ENCODE measurements at places on chromosomes 1 and 21.

GRCh38 chr1:245298781-245299180 is 144.0 kb downstream of the KIF26B start:
- no peak for DNase-seq

DNA sequence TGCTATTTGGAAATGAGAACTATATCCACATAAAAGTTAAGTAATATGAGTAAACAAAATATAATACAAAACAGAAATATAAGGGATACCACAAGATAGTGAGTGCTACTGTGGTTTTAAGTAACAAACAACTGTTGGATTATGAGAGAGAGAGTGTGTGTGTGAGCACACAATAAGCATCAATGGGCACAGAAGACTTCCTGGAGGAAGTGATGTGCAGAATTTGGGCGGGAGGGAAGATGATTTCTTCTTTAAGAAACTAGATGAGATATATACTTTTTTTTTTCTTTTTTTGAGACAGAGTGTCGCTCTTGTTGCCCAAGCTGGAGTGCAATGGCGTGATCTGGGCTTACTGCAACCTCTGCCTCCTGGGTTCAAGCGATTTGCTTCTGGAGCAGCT is 7.9 kb upstream of the IER5 start:
- no peak for DNase-seq

- DNase-seq = peak; percentile 10
Measured at GRCh38 chr1:154344977-154345837, 19.9 kb downstream of the ATP8B2 start.

GRCh38 chr1:33446590-33446989 is 15.7 kb upstream of the PHC2 start:
- no peak for DNase-seq

GRCh38 chr1:161013131-161013487 is 7.8 kb downstream of the F11R start:
- DNase-seq = no peak

- DNase-seq = no peak
Measured at GRCh38 chr1:78284354-78284753, 206.4 kb upstream of the PTGFR start.

DNA sequence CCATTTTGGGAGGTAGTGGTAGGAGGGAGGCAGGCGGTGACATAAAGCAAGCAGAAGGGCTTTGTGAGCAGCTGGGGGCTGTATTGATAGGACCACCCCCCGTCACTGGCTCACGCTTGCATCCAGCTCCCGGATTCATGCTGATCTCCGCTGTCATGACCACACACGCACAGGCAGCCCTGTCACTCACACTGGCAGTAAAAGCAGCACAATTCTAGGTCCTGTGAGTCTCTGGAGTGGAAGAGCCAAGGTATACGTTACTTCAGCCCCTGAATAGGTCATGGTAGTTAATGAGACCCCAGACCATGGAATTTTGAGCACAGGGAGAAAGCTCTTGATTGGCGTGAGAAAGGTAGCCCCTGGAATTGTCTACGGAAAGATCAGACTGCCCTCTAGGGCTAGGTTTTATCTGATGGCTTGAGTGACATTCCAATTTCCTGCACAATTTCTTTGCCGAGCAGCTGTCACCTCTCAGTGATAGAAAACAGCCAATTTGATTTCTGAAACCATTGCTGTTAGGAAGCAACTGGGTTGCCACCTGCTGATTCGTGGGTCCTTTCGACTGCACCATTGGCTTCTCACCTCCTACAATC is 5.4 kb downstream of the OR2B11 start:
- no peak for DNase-seq

GRCh38 chr1:235712812-235713211 is 63.2 kb upstream of the GNG4 start:
- DNase-seq = no peak

GRCh38 chr1:55988963-55989452 is 590.4 kb downstream of the PLPP3 start:
- DNase-seq = no peak

GRCh38 chr1:185348296-185348695 is 31.3 kb upstream of the IVNS1ABP start:
- no peak for DNase-seq

- no peak for DNase-seq
Measured at GRCh38 chr1:191963286-191963685, 195.0 kb upstream of the RGS18 start.

DNA sequence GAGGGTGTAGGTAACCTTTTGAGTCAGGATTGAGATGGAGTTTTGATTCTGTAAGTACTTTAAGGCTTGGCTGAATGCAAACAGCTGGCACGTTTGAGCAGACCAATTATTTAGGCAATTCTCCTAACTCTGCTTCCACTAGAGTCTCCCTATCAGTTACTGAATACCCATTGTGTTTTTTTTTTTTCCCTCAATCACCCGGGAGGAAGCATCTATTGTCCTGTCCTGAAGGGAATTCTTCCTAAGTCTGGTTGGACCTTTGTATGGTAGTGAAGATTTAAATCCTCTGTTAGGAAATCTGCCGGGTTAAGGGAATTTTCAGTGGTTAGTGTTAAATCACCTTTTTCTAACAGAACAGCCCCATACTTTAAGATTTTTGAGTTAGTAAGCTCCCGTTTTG is 571.2 kb upstream of the USP24 start:
- no peak for DNase-seq

DNA sequence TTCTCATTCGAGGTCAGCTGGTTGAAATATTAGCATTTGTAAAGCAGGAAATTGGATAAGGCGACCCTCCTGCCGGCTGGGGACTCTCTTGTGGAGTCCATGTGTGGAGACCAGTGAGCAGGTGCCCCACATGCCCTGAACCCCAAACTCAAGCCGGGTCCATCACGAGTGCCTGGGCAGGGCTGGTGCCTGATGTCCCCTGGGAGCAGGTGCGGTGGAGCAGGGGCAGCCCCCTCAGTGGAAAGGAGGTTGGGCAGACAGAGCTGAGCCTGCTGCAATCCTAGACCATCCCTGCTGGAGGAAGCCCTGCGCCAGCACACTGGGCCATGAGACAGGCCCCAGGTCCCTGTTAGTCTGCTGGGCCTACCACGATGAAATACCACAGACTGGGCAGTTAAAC is 395.6 kb downstream of the NPHP4 start:
- no peak for DNase-seq

GRCh38 chr1:185969524-185969991 is 235.4 kb downstream of the HMCN1 start:
- no peak for DNase-seq

DNA sequence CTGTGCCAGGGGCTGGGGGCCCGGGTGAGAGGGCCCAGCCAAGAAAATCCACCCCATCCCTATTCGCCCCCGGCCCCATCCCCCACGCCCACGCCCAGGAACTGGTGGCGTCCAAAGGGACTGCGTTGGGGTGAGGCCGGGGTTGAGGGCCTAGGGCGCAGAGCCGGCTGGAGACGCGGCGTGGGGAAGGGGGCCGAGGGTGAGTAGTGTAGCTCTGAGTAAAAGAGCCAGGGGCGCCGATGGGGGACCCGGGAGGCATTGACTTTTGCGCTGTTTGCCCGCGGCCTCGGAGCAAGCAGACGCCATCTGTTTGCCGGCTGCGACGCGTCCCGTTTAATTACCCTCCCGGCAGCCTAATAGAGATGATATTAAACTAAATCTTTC is 3.5 kb upstream of the DMRTA2 start:
- DNase-seq = no peak

- DNase-seq = no peak
Measured at GRCh38 chr1:181263444-181263843, 174.9 kb downstream of the IER5 start.

GRCh38 chr1:192584866-192585265 is 9.3 kb downstream of the RGS1 start:
- DNase-seq = no peak

DNA sequence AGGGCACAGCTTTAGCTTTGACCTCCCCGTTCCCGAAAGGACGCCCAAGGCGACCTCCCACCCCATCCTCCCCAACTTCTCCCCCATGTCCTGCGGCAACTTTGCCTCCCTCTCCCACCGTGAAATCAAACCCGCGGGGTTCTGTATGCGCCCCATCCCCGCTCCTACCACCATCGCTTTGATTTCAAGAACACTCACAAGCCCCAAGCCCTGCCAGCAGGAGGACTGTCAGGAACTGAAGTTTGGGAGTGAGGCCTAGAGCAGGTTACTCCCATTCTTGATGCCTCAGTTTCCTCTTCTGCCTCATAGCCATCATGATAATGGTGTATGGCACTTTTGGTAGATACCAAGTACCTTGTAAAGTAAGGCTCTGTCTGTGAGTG is 2.3 kb downstream of the PTPRU start:
- no peak for DNase-seq

GRCh38 chr1:156146769-156147405 is 6.5 kb upstream of the SEMA4A start:
- DNase-seq = no peak

- DNase-seq = no peak
Measured at GRCh38 chr1:162617513-162617912, 14.8 kb upstream of the DDR2 start.

DNA sequence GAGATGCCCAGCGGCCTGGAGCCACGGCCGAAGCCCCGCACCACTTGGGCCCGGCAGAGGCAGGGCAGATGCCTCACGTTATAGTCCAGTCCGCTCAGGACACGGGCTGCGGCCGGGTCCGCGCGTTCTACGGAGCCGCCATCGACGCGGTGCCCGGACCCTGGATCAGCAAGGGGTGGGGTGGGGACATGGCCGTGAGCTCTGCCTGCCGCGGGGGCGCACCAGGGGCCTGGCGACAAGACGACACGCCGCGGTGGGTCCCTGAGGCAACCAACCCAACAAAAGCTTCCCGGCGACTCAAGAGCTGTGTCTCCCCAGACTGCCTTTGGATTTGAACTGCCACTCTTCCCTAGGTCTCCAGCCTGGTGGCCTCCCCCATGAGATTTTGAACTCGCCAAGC is 211.4 kb upstream of the GREM2 start:
- no peak for DNase-seq

DNA sequence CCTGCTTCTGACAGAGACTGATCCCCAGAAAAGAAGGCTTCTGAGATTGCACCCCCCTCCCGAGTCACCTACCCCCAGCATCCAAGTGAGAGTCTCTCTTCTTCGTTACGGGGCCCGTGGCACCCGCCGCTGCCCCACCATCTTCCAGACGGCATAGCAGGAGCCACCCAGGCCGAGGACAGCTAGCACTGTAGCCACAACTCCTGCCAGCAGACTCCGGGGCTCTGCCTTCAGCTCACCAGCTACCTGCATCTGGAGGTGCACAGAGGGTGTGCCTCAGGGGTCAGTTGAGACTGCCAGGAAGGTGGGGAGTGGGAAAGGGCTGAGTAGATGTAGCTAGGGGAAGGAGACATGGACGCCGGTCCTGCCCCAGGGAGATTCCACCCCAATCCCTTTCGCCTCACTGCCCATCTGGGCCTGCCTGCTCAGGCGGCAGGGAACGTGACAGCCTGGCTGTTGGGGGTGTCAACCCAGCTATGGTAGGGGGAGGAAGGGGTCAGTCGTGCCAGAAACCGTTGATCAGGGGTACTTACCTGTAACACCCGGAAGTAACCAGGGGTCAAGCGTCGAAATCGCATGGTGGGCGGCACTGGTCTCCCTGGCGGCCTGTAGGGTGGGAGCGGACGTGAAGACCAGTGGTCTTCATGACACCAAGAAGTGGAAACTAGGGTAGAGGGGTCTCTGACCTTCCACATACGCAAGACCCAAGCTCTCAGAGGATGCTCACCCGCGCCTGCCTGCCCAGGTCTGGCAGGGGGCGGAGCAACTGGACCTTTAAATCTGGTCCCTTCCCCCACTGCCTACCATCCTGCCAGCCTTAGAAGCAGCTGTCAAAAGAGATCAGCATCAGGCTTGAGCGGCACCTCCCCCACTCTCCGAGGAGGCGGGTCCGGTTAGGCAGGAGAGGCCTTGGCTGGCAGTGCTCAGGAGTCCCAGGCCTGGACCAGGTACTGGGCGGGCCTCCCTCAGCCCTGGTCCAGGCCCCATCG is at the start of gene ZNF593OS:
Gene ZNF593OS, minus strand, starts transcription at position 749 of the 989 bp plus-strand sequence. Its CDS starts 171 bp downstream, at position 578.
- DNase-seq = no peak

- no peak for DNase-seq
Measured at GRCh38 chr1:87829360-87829759, 500.7 kb downstream of the LMO4 start.

GRCh38 chr1:10589074-10589473 is 114.3 kb downstream of the PEX14 start:
- DNase-seq = no peak

GRCh38 chr1:153475282-153475681 is 14.8 kb upstream of the S100A7 start:
- DNase-seq = no peak

DNA sequence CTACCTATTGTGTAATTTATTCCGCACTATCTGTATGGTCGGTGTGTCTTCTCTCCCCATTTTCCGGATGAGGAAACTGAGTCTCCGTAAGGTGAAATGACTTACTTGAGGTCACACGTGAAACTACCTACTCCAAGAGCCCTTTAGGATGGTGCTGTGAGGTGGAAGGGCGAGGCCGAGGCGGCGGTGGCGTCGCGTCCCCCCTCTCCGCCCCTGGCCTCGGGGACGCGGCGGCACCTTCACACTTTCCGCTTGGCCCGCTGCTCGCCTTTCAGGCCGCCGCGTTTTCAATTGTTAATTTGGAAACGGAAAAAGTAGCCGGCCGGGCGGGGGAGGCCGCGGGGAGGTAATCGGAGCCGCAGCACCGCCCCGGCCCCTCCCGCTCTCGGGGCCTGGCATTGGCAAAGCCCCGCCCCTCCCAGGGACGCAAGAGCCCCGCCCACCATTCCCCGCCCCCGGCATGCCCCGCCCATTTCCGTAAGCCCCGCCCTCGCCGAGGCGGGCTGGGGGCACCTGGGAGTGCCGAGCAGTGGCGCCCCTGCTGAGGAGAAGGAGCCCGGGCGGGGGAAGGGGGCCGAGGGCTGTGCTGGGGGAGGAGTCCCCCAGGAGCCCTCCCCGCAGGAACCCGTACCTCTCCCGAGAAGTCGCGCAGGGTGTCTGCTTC is 18.6 kb downstream of the KCNQ4 start:
- DNase-seq = peak; percentile 75

GRCh38 chr1:199809311-199809710 is 218.2 kb upstream of the NR5A2 start:
- DNase-seq = no peak

DNA sequence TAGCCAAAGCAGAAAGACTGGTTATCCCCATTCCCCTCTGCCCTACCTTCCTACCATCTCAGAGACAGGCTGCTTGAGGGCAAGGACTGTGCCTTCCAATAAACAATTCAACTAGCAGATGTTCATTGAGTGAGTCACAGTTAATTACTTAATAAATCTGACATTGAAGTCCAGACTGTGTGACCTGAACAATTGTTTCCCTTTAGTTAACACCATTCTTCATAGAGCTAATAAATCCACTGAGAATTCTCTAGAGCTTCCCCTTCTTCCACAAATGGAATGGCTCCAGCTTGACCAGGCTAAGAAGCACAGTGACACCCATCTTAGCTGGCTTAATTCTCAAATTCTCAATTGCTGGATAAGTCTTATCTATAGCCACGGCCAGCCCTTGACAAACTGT is 61.9 kb upstream of the GJA5 start:
- no peak for DNase-seq

DNA sequence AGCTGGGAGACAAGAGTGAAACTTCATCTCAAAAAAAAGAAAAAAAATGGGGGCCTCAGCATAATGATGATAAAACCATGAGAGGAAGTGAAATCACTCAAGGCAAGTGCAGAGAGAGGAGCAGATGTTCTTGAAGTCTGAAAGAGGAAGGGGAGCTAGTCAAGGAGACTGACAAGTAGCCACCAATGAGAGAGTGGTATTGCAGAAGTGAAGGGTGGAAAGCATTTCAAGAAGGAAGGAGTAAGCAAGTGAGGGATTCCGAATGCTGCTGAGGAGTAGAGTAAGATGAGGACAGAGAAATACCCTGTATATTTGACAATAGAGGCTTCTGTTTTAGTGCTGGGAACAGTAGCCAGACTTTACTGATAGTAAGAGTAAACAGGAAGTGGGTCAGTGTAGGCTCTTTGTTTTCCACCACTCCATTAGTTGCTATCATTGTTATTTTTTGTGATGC is 2.9 kb downstream of the TATDN3 start:
- DNase-seq = no peak

Data from NCI-H1930 (cell line).